ENCODE measurements at places on chromosomes 7 and 10.
A peak's percentile ranks its signal among the peaks of the same experiment; 100 is the strongest.

DNA sequence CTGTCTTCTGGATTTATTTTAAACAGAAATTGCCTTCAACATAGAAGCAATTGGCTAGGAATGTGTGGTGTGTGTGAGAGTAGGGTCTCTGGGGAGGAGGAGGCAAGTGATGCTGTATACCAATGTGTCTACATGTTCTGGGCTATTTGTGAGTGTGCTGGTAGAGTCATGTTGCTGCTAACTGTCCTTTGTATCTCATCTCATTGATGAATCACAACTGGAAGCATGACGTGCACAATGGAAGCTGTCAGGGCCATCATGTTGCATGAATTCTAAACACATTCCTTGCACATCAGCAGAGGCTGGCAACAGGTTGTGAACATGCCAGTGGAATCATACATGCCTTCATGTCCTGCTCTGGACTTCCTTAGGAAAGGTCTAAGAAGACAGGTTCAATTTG is 199.7 kb downstream of the BMPER start:
- DNase-seq, result no peak
- no peaks in the 10 kb centered on the region for H3K4me1 ChIP-seq
- 0 out of 2 replicates have a peak, but pooled peaks cover 3% of the 10 kb centered on the region for H3K27me3 ChIP-seq
- H3K36me3 ChIP-seq, result no peaks in the 10 kb centered on the region
- no peak overlapping the region for H3K4me3 ChIP-seq

- H3K4me3 ChIP-seq, result no peak overlapping the region
- no peak overlapping the region for H3K27ac ChIP-seq
- no peak for DNase-seq
- H3K36me3 ChIP-seq, result no peaks in the 10 kb centered on the region
- H3K27me3 ChIP-seq, result no peaks in the 10 kb centered on the region
- no peaks in the 10 kb centered on the region for H3K4me1 ChIP-seq
These were observed 314.1 kb downstream of the THSD7A start for GRCh38 chr7:11517853-11518252.

DNA sequence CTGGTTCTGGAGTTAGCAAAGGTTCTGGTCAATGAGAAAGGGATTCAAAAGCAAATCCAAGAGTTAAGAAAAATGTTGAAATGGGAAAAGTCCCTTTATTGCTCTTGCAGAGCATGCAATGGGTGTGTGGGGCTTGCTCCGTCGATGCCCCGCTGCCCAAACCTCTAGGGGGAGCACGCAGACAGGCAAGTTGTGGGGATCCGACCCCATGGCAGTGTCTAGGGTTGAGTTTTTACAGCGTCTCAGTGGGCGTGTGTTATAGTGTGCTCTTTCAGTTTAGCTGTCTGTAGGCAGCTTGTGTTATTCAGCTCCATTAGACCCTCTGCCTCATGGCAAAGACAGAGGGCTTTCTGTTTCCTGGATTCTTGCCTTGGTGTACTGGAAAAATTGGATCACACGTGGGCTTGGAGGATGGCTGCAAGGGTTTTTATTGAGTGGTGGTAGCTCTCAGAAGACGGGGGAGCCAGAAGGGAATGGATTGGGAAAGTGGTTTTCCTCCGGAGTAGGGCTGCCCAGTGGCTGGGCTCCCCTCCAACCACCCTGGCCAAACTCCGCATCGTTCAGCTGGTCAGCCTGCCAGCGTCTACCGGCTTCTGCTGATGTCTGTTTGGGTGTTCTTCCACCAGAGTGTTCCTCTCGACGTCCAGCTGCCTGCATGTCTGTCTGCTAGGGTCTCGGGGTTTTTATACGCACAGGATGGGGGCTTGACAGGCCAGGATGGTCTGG is 102.3 kb upstream of the PLXDC2 start:
- H3K36me3 ChIP-seq, result no peaks in the 10 kb centered on the region
- H3K27me3 ChIP-seq, result no peaks in the 10 kb centered on the region
- H3K4me1 ChIP-seq, result no peaks in the 10 kb centered on the region
- H3K27ac ChIP-seq, result no peak overlapping the region

DNA sequence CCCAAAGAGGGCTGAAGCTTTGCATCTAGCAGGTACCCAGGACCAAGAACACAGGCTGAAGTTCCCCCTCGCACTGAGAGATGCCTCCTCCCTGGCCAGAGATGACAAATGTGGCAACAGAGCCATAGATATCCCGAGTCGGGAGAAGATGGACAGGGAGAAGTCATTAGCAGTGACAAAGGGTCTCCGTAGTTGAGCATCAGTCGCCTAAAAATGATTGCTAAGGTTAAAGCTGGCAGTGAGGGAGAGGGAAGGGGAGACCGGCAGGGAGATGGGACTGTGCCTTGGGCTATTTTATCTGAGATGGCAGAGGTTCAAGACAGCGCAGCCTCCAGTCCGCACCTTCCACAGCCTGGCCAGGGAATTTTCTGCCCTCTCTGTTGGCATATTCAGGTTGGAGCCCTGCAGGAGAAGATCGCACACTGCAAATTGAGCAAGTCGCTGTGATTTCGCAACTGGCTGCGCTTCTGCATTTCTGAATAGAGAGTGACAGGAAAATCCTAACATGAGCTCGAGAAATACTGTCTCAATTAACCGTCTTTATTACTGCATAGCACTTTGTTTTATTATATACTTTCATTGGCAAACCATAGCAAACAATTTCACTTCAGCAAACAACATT is 238.9 kb upstream of the GPR26 start:
- no peaks in the 10 kb centered on the region for H3K36me3 ChIP-seq
- DNase-seq, result no peak
- H3K4me1 ChIP-seq, result no peaks in the 10 kb centered on the region
- H3K4me3 ChIP-seq, result no peak overlapping the region
- H3K27me3 ChIP-seq, result peaks cover 4% of the 10 kb centered on the region

GRCh38 chr10:60230892-60231291 is 158.8 kb downstream of the ANK3 start:
- no peaks in the 10 kb centered on the region for H3K4me1 ChIP-seq
- DNase-seq, result no peak
- no peak overlapping the region for H3K4me3 ChIP-seq
- no peak overlapping the region for H3K27ac ChIP-seq
- no peaks in the 10 kb centered on the region for H3K27me3 ChIP-seq

DNA sequence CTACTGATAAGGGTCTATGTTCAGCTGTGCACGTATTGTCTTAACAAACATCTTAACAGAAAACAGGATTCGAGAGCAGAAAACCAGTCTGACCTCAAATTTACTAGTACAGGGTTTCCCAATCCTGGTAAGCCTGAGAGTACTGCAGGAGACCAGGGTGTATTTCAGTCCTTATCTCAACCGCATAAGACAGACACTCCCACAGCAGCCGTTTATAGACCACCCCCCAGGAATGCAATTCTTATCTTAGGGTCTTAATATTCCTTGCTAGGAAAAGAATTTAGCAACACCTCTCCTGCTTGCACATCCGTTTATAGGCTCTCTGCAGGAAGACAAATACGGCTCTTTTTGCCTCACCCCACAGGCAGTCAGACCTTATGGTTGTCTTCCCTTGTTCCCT is 277.3 kb downstream of the SDK1 start:
- no peaks in the 10 kb centered on the region for H3K4me1 ChIP-seq
- no peaks in the 10 kb centered on the region for H3K36me3 ChIP-seq
- DNase-seq, result no peak
- no peaks in the 10 kb centered on the region for H3K27me3 ChIP-seq

DNA sequence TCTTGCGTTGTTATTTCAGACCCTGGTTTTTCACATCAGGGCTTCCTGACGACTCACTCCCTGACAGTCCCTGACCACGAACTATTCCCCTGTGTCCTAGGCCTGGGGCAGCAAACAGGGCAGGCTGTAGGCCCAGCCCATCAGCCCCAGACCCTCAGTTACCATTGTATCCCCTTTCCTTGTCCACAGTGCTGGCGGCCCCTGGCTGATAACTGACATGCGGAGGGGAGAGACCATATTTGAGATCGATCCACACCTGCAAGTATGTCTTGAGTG is 50.5 kb upstream of the TRIM8 start:
- no peaks in the 10 kb centered on the region for H3K27me3 ChIP-seq
- H3K4me1 ChIP-seq, result peaks cover 6% of the 10 kb centered on the region
- 0 out of 2 replicates have a peak, but pooled peaks cover 3% of the 10 kb centered on the region for H3K36me3 ChIP-seq
- no peak overlapping the region for H3K4me3 ChIP-seq

DNA sequence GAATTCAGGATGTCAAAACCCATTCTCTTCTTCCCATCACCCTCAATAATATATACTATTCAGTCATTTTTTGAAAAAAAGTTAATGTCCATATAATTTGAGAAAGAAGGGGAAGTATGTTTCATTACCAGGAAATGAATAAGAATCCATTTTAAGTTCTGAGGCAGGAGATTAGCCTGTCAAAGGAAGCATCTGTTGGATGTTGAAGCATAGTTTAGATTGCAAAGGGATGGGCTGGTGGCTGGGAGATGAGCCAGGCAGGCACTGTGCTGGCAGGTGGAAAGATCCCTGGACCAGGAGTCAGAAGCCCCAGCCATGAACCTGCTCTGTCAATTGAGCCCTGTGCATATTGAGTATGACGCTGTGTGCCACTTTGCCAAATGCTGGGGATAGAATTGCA is 48.4 kb upstream of the CRTAC1 start:
- H3K27me3 ChIP-seq, result no peaks in the 10 kb centered on the region
- H3K36me3 ChIP-seq, result no peaks in the 10 kb centered on the region
- no peaks in the 10 kb centered on the region for H3K4me1 ChIP-seq
- no peak overlapping the region for H3K4me3 ChIP-seq

- no peaks in the 10 kb centered on the region for H3K36me3 ChIP-seq
- H3K27ac ChIP-seq, result no peak overlapping the region
- DNase-seq, result no peak
- no peaks in the 10 kb centered on the region for H3K27me3 ChIP-seq
- H3K4me3 ChIP-seq, result no peak overlapping the region
These were observed 26.1 kb downstream of the IFIT5 start for GRCh38 chr10:89440226-89441009.

DNA sequence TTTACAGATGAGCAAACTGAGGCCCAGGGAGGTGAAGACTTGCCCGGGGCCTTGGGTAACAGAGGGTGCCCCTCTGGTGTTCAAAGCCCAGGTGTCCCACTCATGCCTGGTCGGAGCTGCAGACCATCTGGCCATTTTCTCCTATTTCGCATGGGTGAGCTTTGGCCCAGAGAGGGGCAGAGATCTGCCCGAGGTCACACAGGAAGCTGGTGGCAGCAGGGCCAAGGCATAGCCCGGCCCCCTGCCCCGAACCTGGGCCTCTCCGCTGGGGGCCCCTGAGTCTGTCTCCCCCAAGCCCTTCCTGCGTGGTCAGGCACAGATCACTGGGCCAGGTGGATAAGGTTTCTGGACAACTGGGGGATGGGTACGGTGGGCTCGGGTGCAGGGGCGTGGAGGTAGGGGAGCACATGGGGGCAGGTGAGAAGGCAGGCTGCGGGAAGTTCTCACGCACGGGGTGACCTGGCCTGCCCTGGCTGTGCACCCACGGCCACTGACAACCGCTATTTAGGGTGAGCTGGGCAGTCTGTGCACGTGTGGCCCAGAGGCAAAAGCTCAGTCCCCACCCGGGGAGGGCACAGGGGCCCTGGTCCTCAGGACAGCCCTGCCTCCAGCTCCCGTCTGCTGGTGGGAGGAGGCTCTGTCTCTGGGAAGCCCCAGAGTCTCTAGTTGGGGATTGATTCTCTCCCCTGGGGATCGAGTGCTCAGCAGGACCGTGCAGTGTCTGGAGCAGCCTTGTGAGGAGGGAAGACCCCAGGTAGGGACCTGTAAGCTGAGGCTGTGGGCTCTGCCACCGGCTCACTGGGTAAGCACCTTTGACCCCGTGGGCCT is 68.6 kb downstream of the UNCX start:
- H3K4me3 ChIP-seq, result no peak overlapping the region
- H3K27me3 ChIP-seq, result no peaks in the 10 kb centered on the region

DNA sequence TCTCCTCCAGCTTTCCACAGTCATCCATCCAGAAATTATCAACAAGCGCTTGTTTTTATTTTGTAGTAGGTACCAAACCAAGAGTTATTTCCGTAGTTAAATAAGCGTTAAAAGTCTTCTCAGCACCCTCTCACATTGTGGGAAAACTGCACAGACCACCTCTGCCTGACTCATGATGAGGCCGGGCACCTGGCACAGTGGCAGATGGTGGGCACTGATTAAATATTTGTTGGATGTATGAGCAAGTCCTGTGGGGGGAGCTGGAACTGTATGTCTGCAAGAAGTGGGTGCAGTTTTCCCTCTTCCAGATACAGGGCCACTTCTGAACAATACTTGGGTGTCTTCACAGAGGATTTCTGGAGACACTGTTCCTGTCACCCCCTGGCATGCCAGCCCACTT is 5.3 kb upstream of the REPIN1 start:
- H3K4me1 ChIP-seq, result peaks cover 55% of the 10 kb centered on the region
- DNase-seq, result no peak
- no peak overlapping the region for H3K4me3 ChIP-seq
- H3K27ac ChIP-seq, result peak overlapping the region; percentile 3
- no peaks in the 10 kb centered on the region for H3K27me3 ChIP-seq

DNA sequence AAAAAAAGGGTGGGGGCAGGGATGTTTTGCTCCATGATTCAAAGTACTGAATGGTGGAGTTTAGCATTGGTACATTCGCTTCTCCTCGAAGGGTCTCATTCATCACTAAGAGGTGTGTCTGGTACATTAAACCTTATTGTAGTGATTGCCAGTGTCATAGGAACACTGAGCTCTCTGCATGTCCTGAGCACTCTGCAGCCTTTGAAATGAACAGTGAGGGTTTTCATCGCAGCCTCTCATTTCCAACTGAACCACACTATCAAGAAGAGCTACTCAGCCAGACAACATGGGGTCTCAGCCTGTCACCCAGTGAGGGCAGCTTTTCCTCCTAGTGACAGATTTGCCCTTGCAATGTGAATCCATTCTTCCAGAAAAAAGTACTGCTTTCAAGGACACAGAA is 7.6 kb upstream of the DEPP1 start:
- H3K27ac ChIP-seq, result no peak overlapping the region
- H3K36me3 ChIP-seq, result no peaks in the 10 kb centered on the region
- no peak for DNase-seq
- peaks cover 8% of the 10 kb centered on the region for H3K4me1 ChIP-seq

- no peaks in the 10 kb centered on the region for H3K36me3 ChIP-seq
- no peak overlapping the region for H3K4me3 ChIP-seq
- peaks cover 12% of the 10 kb centered on the region for H3K4me1 ChIP-seq
- no peaks in the 10 kb centered on the region for H3K27me3 ChIP-seq
These were observed 331.5 kb upstream of the NFE2L3 start for GRCh38 chr7:25820432-25821040.

GRCh38 chr7:117179701-117180100 is 143.2 kb downstream of the WNT2 start:
- H3K27me3 ChIP-seq, result no peaks in the 10 kb centered on the region
- no peak overlapping the region for H3K4me3 ChIP-seq
- H3K36me3 ChIP-seq, result peaks cover 6% of the 10 kb centered on the region
- H3K4me1 ChIP-seq, result peaks cover 6% of the 10 kb centered on the region
- DNase-seq, result no peak
- no peak overlapping the region for H3K27ac ChIP-seq
